ENCODE measurements at places on chromosomes 6 and 20.

GRCh38 chr6:68069921-68070710, 565.0 kb upstream of the ADGRB3 start:
- no peak for DNase-seq

GRCh38 chr20:50855498-50856474, 60.9 kb downstream of the BCAS4 start:
- DNase-seq: peak; percentile 12

- DNase-seq: no peak
Measured at GRCh38 chr6:14211562-14211942, 94.0 kb downstream of the CD83 start.

DNA sequence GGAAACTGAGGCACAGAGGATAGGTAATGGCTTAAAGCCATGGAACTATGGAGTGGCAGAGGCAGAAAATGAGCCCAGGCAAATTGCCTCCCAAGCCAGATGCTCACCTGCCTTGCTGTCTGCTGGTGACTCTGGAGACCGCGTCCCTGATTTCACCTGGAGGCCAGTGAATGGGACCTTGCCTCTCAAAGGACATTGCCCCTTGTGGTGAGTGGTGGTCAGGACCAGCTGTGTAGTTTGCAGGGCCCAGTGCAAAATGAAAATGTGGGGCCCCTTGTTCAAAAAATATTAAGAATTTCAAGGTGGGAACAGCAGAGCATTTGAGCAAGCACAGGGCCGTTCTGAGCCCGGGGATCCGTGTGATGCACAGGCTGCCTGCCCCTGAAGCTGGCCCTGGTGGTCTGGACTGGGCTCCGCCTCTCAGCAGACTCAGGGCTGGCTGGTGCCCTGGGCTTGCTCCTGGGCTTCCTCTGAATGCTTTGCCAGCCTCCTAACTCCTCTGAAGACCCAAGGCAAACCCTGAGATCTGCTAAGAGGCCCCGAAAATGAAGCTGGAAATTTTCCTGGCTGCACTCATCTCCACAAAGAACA, 19.8 kb upstream of the KCNG1 start:
- DNase-seq: peak; percentile 44

DNA sequence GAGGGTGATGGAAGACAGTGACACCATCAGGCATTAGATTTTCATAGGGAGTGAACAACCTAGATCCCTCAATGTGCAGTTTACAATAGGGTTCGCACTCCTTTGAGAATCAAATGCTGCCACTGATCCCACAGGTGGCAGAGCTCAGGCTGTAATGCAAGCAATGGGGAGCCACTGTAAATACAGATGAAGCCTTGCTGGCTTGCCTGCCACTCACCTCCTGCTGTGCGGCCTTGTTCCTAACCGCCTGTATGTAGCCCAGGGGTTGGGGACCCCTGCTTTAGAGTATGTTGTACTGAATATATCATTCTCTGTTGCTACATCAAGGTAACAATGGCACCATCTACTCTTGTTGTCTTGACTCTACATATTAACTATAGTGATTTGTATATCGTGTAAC, 37.1 kb downstream of the TPD52L1 start:
- no peak for DNase-seq

- peak; percentile 33 for DNase-seq
Measured at GRCh38 chr6:40713002-40713719, 126.0 kb upstream of the LRFN2 start.

- peak; percentile 30 for DNase-seq
Measured at GRCh38 chr20:33648396-33649004, 13.6 kb upstream of the C20orf144 start.

DNA sequence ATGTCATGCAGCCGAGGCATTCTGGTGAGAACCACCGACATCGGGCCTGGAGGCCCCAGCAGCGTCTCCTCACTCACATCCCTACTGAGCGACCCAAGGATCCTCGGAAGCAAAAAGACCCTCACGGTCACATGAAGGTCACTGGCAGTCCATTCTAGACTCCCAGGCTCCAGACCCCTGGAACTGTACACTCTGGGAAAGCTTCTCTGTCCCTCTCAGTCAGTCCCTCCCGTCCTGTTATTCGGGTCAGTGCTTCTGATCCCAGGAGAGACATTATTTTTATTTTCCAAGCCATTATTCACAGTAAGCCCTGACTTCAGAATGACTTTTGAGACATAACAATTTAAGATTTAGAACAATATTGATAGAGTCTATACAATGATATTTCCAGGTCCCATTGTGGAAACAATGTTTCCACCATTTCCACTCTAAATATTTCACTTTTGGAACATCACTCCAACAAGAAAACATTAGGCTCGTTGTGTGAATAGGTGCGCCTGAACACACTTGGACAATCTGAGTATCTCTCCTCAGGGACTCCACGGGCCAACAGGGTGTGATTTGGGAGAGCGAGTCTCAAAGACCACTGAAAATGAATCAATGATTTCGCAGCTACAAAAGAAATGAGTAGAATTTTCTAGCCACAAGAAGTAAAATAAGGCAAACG, 199.7 kb downstream of the SOD2 start:
- no peak for DNase-seq

DNA sequence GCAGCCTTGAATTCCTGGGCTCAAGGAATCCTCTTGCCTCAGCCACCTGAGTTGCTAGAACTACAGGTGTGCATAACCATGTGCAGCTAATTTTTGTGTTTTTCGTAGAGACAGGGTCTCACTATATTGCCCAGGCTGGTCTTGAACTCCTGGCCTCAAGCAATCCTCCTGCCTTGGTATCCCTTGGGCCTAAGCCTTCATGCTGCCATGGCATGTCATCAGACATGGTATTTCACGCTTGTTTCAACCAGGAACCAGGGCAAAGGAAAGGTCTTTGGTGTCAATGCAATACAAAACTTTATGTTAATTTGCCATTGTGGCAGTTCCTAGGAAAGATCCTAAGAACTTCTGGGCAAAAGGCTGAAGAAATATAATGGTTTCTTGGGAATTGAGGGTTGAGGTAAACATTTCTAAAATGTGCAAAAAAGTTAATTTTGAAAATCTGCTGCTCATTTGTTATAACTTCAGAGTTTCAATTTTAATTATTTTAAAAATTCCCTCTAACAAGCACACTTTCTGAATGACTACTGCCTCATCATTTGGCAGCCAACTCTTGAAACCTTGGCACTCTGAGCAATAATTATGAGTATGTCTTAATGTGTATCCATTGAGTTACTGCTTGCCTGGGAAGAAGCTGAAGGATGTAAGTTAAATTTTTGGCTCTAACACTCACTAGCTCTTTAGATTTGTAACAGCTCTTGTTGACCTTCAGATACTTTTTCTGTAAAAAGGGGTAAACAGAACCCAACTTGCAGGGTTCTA, 154.1 kb downstream of the GJA10 start:
- no peak for DNase-seq

- DNase-seq: peak; percentile 95
Measured at GRCh38 chr6:104705095-104705707, 154.5 kb downstream of the HACE1 start.

DNA sequence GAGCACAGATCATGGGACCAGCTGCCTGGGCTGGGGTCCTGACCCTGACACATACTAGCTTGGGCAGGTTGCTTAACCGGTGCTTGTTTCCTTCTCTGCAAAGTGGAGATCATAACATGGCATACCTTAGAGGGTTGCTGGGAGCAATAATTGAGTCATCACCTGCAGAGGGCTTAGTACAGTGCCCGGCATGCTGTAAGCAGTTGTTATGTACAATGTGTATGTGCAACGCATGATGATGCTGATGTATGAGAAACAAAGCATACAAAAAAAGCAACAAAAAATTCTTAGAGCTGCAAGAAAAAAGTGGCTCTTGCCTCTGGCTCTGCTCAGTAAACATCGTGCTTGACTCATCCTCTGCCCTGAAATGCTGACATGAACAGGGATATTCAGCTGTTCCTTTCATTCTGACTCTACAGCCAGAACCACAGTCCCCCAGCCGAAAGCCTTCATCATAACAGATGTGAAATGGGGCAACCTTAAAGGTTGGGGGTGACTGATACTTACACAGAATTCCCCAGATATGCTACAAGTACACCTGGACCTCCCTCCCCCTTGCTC, 91.7 kb downstream of the CLIC5 start:
- DNase-seq: peak; percentile 73

DNA sequence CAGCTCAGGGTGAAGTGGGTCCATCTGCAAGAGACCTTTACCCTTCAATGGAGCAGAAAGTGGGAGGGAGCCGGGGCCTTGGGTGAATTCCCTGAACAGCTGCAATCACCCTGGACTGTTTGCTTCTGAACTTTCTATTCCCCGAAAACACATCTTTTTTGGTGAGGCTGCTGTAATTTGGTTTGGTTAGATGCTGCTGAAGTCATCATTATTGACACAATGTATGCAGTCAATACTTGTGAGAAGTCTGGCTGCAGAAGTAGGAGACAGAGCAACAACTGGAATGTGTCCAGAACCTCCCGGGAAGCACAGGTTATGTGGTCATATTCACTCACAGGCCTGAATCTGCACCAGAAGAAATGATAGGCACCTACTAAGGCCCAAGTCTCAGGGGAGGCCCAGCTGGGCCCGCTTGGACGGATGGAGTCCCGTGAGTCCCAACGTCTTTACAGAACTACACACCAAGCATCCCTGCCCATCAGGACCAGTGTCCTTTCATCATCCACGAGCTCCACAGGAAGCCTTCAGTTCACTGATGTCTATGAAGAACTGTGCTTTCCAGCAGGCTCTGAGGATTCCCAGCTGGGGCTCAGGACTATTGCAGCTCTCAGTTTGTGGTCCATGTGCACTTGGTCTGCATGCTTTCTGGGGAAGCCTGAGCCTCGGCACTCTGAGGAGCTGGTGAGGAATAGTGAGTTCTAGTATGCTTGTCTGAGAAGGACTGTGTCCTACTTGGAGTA, 177.6 kb downstream of the THBS2 start:
- DNase-seq: no peak

DNA sequence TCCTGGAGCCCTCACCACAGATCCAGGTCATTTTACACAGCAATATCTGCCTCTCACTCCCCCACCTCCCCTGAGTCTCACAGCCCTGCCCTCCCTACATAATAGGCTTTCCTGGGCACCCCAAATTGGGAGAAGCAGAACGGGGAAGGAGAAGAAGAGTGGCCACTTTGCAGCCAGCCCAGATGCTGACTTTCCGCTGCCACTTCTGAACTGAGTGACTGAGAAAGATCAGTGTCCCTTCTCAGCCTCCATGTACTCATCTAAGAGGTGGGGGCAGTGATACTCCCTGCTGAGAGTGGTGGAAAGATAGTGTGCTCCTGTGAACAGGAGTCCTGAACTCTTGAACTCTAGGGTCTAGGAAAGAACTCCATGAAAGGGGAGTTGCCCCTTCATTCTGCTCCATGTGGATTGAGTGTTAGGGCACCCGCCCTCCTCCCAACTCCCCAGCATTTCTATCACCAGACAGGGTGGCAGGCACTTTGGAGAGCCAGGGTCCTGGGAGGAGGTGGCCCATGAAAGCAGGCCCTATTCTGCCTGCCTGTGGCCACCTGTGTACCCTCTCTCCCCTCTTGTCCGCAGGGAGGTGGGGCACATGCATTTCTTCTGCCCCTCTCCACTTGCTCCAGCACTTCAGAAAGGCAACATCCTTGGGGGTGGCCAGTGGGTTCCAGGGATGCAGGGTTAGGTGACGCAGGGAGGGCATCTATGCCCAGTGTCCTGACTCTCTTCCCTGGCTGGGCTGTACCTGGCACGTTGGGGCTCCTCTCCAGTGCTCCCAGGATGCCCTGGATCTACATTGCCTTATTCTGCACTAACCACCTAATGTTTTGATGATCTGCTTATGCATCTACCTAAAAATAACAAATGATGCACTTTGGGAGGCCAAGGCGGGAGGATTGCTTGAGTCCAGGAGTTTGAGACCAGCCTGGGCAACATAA, 38.3 kb upstream of the MRPS18A start:
- DNase-seq: no peak

DNA sequence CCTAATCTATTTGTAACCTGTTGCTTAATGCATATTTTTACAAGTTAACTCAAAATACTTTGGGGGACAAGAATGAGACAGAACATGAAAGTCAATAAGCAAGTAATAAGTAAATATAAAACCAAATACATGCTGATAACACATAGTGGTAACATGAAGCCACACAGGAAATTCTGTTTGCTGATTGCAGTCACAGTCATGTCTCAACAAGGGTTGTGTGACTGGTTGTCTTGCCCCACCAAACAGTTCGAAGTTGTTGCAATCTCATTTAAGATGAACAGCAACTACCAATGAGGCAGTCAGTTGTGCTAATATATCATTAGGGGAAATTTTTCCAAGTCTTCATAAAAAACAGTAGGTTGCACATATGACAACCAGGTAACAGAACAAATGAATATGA, 14.5 kb downstream of the CD24 start:
- DNase-seq: no peak

DNA sequence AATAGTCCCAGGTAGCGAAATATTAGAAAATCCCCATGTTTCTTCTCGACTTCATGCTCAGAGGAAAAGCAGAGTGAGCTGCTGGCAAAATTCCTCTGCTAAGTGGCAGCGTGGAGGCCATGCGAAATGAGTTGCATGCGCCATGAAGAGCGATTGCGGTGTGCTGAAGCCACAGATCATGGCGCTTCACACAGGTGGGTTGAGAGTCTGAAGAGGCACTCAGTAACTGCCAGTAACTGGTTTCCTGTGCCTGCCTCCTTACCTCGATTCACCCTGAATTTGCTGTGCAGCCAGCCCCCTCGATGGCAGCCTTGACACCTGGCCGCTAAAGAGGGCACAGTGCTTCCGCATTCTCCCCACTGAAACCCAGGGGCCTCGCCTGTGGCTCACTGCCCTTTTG, 301.5 kb downstream of the NRN1 start:
- no peak for DNase-seq

- DNase-seq: no peak
Measured at GRCh38 chr20:52461582-52461981, 270.0 kb upstream of the ZFP64 start.

DNA sequence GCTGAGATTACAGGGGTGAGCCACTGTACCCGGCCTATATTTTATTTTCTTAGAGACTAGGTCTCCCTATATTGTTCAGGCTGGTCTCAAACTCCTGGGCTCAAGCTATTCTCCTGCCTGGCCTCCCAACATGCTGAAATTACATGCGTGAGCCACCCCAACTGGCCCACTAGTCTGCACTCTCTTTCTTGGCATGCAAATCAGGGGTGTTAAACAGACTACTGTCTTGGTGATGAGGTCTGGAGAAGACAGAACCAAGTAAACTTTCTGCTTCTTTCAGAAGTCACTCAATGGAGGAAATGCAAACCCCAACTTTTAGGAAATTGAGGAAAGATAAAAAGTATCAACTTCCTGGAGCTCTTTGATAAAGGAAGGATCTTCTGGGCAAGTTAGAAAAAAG, 8.0 kb upstream of the TUBB2B start:
- DNase-seq: no peak

GRCh38 chr6:24933868-24934401, 1.8 kb downstream of the RIPOR2 start:
- peak; percentile 43 for DNase-seq

GRCh38 chr6:110328259-110328658, 29.9 kb downstream of the METTL24 start:
- DNase-seq: no peak

DNA sequence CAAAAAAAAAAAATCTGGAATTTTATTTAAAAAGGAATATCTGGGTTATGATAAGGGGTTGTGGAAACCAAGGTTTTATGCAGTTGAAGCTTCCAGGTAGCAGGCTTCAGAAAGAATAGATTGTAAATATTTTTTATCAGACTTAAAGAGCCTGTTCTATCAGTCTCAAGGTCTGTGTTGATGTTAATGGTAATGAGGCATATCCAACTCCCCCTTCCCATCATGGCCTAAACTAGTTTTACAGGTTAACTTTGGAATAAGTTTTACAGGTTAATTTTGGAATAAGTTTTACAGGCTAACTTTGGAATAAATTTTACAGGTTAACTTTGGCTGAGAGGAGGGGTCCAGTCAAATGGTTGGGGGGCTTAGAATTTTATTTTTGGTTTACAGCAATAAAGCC, 92.4 kb downstream of the CD24 start:
- no peak for DNase-seq

- no peak for DNase-seq
Measured at GRCh38 chr6:24339932-24340331, 17.9 kb downstream of the DCDC2 start.
